Fibroblast of skin of scalp (primary cell): ENCODE measurements at places on chromosomes 6 and 20.

GRCh38 chr6:24274441-24275083 is 83.3 kb downstream of the DCDC2 start:
- peak; percentile 11 for DNase-seq

DNA sequence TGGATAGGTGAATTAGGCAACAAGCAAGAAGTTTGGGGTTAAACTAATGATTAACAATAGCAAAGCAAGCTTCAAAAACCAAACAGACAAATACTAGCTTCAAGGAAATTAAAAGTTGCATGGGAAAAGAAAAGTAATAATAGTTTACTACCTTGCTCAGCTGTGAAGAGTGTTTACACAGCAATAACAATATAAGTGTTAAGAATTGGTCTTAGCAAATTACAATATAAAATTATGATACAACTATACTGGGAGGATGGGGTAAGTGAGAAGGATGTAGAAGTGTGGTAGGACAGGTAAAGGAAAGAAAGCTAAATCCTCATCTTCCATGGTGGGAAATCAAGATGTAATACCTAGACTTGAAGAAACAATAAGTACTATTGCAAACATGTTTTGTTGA is 137.7 kb upstream of the MAFB start:
- no peak for DNase-seq

- peak; percentile 10 for DNase-seq
These were observed 644 bp downstream of the KIZ start for GRCh38 chr20:21126581-21126870.

DNA sequence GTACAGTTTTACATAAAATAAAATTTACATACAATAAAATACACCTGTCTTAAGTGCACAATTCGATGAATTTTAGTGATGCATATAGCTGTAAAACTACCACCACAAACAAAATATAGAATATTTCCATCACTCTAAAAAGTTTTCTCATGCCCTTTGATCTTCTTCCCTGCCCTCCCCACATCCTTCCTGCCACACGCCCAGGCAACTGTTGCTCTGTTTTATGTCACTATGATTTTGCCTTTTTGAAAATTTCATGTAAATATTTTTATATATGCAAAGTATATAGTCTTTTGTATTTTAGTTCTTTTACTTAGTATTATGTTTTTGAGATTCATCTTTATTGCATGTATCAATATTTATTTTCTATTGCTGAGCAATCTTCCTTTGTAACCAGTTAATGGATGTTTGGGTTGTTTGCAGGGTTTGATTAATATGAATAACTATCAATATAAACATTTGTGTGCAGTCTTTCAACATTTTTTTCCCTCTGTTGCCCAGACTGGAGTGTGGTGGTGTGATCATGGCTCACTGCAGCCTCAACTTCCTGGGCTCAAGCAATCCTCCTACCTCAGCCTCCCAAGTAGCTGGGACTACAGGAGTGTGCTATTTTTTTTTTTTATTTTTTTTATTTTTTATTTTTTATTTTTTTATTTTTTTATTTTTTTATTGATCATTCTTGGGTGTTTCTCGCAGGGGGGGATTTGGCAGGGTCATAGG is 23.8 kb upstream of the SAMHD1 start:
- DNase-seq: no peak

- no peak for DNase-seq
These were observed 11.6 kb downstream of the PLN start for GRCh38 chr6:118559659-118560058.

DNA sequence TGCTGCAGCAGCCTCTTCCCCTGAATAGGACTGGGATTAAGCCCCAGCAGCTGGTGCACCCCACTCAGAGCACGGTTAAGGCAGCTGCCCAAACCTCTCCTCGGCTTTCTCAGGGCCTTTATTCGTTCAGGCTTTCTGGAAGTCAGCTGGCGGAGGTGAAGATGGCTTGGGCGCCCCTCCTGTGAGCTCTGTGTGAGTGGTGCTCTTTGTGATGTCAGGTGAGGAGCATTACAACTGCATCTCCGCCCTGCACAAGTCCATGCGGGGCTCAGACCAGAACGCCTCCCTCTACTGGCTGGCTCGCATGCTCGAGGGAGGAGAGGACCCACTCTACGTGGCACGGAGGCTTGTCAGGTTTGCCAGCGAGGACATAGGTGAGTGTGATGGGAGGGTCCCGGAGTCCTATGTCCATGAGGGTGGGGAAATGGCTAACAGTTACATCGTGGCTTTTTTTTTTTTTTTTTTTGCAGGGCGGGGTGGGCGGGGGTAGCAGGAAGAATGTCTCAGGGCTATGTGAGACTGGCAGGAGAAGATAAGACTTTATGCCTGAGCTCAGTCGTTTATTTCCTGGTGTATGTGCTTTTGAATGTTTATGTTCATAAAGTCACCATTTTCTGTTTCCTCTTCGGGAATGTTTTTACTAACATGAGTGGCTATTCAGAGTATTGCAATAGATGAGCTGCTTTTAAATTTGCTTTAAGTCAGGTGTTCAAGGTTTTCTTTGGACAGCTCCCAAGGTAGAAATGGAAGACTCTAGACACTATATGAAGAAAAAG is 18.2 kb downstream of the WRNIP1 start:
- no peak for DNase-seq
